Prostate gland (tissue), 2 donors: ENCODE measurements at places on chromosomes 4 and X. TPM values are rescaled to one million over a fixed set of nuclear protein-coding genes. Genes with fewer than 3 reads are reported as not detected.

Gene EGF
- 8.5 TPM for total RNA-seq

Gene RXFP1
- total RNA-seq = 0.32 TPM

Gene CD99L2
- 53.3 TPM for total RNA-seq

Gene PDK3
- total RNA-seq = 54.3 TPM

Gene FGG
- not detected for total RNA-seq

- no peaks in the 10 kb centered on the region for H3K36me3 ChIP-seq
- H3K4me3 ChIP-seq = no peak overlapping the region
- no peaks in the 10 kb centered on the region for H3K27me3 ChIP-seq
- H3K27ac ChIP-seq = no peak overlapping the region
- DNase-seq = no peak
These were observed 8.6 kb upstream of the INTU start for GRCh38 chr4:127624173-127624572.

DNA sequence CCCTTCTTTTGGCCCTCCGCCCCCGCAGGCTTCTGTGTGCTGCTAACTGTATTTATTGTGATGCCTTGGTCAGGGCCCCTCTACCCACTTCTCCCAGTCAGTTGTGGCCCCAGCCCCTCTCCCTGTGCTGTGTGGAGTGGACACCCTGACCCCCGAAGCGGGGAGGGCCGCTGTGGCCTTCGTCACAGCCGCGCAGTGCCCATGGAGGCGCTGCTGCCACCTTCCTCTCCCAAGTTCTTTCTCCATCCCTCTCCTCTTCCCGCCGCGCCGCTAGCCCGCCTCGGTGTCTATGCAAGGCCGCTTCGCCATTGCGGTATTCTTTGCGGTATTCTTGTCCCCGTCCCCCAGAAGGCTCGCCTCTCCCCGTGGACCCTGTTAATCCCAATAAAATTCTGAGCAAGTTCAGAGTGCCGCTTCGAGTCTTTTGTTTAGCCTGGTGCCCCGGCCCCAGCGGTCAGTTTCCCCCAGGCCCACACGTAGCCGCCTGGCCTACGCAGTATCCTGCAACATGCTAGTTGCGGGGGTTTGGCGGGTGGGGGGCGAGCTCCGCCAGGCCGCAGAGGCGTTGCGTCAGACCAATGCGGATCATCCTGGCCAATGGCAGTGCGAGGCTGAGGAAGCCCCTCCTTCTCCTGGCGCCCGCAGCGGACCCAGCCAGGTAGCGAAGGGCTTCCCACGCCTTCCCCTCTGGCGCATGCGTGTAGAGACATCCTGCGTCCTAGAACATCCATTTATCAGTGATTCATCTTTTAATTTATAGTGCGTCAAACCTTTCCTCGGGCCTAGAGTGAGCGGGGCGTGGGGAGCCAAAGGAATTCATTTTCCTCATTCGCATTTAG is 5.6 kb upstream of the KANTR start:
- H3K27me3 ChIP-seq = no peaks in the 10 kb centered on the region
- H3K36me3 ChIP-seq = no peaks in the 10 kb centered on the region
- H3K27ac ChIP-seq = peak overlapping the region; percentile 94

DNA sequence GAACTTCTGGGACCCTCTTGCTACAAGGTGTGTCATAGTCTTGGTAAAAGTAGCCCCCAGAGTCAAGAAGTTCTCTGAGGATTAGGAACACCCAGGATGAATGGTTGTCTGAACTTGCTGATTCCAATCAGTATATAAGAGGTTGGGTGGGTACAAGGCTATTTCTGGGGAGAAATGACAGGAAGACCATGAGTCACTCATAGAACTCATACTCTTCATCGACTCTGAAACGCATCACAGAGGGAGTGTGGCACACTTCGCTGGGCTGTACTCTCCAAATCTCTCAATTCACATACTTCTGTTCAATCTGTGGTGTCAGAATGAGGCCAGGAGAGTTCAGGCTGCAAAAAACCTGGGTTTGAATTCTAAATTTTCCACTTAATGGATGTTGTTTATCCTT is 193.2 kb upstream of the LEF1 start:
- H3K36me3 ChIP-seq = no peaks in the 10 kb centered on the region
- H3K4me3 ChIP-seq = no peak overlapping the region
- peaks cover 3% of the 10 kb centered on the region for H3K4me1 ChIP-seq
- no peaks in the 10 kb centered on the region for H3K27me3 ChIP-seq

DNA sequence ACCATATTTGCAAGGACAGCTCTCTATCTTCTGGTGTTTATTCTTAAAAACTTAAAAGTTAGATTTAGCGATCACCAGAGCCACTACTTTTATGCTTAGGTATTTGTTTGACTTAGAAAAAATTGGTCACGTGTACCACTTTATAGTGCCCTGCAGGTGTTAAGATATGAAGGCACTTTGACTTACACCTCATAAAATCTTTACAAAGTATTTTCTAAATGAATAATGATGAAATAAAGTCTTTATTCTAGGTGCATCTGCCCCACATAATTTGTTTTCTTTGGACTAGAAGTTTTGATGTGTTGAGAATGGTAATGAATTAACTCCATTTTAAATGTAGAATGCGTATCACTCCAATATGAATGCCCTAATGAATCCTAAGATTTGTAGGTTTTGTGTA is 2.9 kb downstream of the FMR1 start:
- H3K4me3 ChIP-seq = no peak overlapping the region
- no peaks in the 10 kb centered on the region for H3K27me3 ChIP-seq
- H3K4me1 ChIP-seq = no peaks in the 10 kb centered on the region
- no peak overlapping the region for H3K27ac ChIP-seq
- no peak for DNase-seq
- H3K36me3 ChIP-seq = no peaks in the 10 kb centered on the region

GRCh38 chrX:101550362-101550750 is at the start of gene ARMCX1:
Gene ARMCX1, plus strand, starts transcription at chrX:101550547. Its CDS starts 2,384 bp downstream, at chrX:101552931.
- H3K27ac ChIP-seq = peak within 1 kb of the TSS; percentile 80
- H3K36me3 ChIP-seq = no peaks in the 10 kb centered on the region
- no peaks in the 10 kb centered on the region for H3K27me3 ChIP-seq
- peak; percentile 60 for DNase-seq

GRCh38 chr4:83115656-83116285 is 1.2 kb upstream of the PLAC8 start:
- no peaks in the 10 kb centered on the region for H3K4me1 ChIP-seq
- no peak overlapping the region for H3K27ac ChIP-seq
- H3K36me3 ChIP-seq = no peaks in the 10 kb centered on the region
- no peaks in the 10 kb centered on the region for H3K27me3 ChIP-seq
- H3K4me3 ChIP-seq = no peak overlapping the region
- no peak for DNase-seq

DNA sequence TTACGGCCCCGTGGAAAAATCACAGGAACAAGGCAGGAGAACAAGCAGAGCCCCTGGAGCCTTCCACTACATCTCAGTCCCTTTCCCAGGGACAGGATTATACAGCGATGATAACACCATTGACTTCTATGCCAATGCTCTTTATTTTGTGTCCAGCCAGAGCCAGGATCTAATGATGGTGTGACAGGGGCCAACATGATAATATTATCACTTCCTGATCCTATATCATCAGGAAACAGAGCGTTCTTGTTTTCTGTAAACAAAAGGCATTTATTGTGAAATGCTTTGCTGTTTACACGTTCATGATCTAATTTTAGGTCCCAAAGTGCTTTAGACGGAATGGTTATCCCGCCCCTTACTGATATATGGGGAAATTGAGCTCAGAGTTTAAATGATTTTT is 12.8 kb downstream of the TMPRSS11E start:
- H3K27ac ChIP-seq = no peak overlapping the region
- no peaks in the 10 kb centered on the region for H3K4me1 ChIP-seq
- no peaks in the 10 kb centered on the region for H3K36me3 ChIP-seq

- peak overlapping the region; percentile 52 for H3K4me3 ChIP-seq
- H3K4me1 ChIP-seq = no peaks in the 10 kb centered on the region
- peak; percentile 9 for DNase-seq
These were observed 640 bp downstream of the PHF8 start for GRCh38 chrX:54043541-54044125.

- H3K27ac ChIP-seq = no peak overlapping the region
- no peak overlapping the region for H3K4me3 ChIP-seq
- H3K27me3 ChIP-seq = no peaks in the 10 kb centered on the region
- no peaks in the 10 kb centered on the region for H3K36me3 ChIP-seq
- no peak for DNase-seq
These were observed 3.3 kb downstream of the COQ2 start for GRCh38 chr4:83281307-83281706.

GRCh38 chr4:78174891-78175290 is 117.8 kb downstream of the FRAS1 start:
- H3K36me3 ChIP-seq = no peaks in the 10 kb centered on the region
- H3K4me1 ChIP-seq = no peaks in the 10 kb centered on the region
- H3K27me3 ChIP-seq = no peaks in the 10 kb centered on the region
- H3K4me3 ChIP-seq = no peak overlapping the region
- no peak overlapping the region for H3K27ac ChIP-seq

DNA sequence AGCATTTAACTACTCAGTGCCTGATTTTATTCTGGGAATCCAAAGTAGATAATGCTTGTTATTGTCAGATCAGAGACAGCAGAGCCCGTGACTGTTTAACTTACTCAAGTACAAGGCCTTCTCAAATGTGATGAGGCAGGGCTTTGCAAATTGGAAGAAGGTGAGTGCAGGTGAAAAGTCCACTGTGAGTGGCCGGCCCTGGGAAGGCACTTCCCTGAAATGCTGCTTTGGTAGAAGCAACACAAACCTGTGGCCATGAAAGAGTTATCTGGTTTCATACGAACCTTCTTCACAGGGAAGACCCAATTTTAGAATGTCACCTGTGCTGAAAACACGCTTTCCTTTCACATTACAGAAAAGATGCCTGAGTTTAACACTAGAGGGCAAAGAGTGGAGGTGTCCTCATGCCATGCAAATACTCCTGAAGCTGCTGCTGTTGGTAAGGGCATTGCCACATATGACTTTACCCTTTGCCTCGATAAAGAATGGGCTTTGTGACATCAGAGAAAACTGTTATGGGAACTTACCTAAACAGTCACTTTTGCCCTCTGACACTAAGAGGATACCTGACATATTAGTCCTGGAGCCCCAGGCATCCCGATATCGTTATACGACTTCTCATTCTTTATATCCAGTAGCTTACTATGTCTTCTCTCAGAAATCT is 8.0 kb downstream of the PPARGC1A start:
- no peak overlapping the region for H3K27ac ChIP-seq
- no peak overlapping the region for H3K4me3 ChIP-seq
- H3K36me3 ChIP-seq = no peaks in the 10 kb centered on the region
- H3K4me1 ChIP-seq = no peaks in the 10 kb centered on the region

- H3K27ac ChIP-seq = no peak overlapping the region
- no peaks in the 10 kb centered on the region for H3K36me3 ChIP-seq
- H3K4me3 ChIP-seq = no peak overlapping the region
- H3K27me3 ChIP-seq = no peaks in the 10 kb centered on the region
- no peaks in the 10 kb centered on the region for H3K4me1 ChIP-seq
These were observed 164.2 kb upstream of the SLIT2 start for GRCh38 chr4:20087522-20087911.

DNA sequence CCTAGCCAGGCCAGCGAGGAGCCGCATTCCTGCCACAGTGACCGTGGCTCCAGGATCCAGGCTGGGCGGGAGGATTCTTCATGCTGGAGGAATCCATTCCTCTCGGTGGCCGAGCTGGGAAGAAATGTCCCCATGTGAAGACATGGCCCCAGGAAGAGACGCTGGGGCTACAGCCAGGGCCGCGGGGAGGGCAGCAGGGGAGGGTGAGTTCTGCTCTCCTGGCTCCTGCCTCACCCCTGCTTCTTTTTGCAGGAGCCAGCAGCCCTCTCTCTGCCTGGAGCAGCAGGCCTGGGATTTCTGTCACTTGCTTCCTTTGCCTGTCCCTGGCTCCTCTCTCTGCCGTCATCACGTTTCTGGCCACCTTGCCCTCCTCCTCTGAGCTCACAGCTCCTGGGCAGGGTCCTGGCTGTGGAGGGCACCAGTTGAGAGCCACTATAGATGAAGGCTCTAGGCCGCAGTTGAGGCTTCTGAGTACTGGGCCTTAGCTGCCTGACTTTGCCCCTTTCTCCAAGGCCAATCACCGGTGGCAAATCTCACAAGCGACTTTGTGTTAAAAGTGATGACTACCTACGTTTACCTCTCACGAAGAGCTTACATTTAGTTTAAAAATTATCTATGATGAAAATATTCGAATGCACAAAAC is 48.3 kb downstream of the ENPP6 start:
- H3K27ac ChIP-seq = no peak overlapping the region
- no peaks in the 10 kb centered on the region for H3K4me1 ChIP-seq
- no peaks in the 10 kb centered on the region for H3K36me3 ChIP-seq
- no peak overlapping the region for H3K4me3 ChIP-seq
- no peak for DNase-seq

GRCh38 chr4:176988226-176988625 is 195.5 kb upstream of the VEGFC start:
- no peak overlapping the region for H3K4me3 ChIP-seq
- no peaks in the 10 kb centered on the region for H3K27me3 ChIP-seq
- no peaks in the 10 kb centered on the region for H3K4me1 ChIP-seq
- H3K27ac ChIP-seq = no peak overlapping the region
- no peaks in the 10 kb centered on the region for H3K36me3 ChIP-seq
- no peak for DNase-seq

- H3K4me3 ChIP-seq = no peak overlapping the region
- H3K36me3 ChIP-seq = no peaks in the 10 kb centered on the region
- no peak for DNase-seq
- H3K4me1 ChIP-seq = no peaks in the 10 kb centered on the region
These were observed 28.5 kb downstream of the EMCN start for GRCh38 chr4:100489305-100489704.

- no peak overlapping the region for H3K27ac ChIP-seq
- H3K4me3 ChIP-seq = no peak overlapping the region
- DNase-seq = no peak
- H3K36me3 ChIP-seq = no peaks in the 10 kb centered on the region
- no peaks in the 10 kb centered on the region for H3K27me3 ChIP-seq
These were observed 23.7 kb downstream of the SULT1E1 start for GRCh38 chr4:69836287-69836686.

- no peaks in the 10 kb centered on the region for H3K27me3 ChIP-seq
- no peaks in the 10 kb centered on the region for H3K4me1 ChIP-seq
- no peaks in the 10 kb centered on the region for H3K36me3 ChIP-seq
- H3K27ac ChIP-seq = no peak overlapping the region
These were observed 394.6 kb downstream of the PCDH7 start for GRCh38 chr4:31114816-31115215.

GRCh38 chr4:148118633-148119032 is 323.6 kb downstream of the NR3C2 start:
- no peaks in the 10 kb centered on the region for H3K27me3 ChIP-seq
- H3K27ac ChIP-seq = no peak overlapping the region
- H3K4me3 ChIP-seq = no peak overlapping the region
- no peak for DNase-seq
- H3K4me1 ChIP-seq = no peaks in the 10 kb centered on the region
- no peaks in the 10 kb centered on the region for H3K36me3 ChIP-seq

DNA sequence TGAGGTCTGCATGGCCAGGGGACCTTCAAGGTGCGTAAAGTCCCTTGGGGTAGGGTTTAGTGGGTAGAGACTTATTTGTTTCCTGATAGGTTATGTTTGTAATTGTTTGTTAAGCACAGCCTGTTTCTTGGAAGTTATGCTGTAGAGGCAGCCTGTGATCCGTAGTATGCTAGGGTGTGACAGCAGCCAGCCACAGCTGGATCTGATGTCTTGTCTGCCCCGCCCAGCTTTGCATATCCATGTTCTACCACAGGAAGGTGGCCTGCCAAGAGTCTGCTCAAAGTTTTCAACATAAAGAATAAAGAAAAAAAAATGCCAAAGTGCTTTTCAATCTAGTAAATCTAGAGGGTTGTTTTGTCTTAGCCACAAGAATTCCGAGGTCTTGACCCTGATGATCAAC is 19.1 kb upstream of the PRRG3 start:
- H3K27me3 ChIP-seq = no peaks in the 10 kb centered on the region
- H3K4me1 ChIP-seq = no peaks in the 10 kb centered on the region
- no peak for DNase-seq
- no peaks in the 10 kb centered on the region for H3K36me3 ChIP-seq
- H3K27ac ChIP-seq = no peak overlapping the region
